Stimulated activated naive CD8-positive, alpha-beta T cell treated with anti-CD3 and anti-CD28 coated beads, Interleukin-15, Interleukin-2, amounts not matched to agents 100 U/mL and 50 U/mL, for 24 hours (primary cell): ENCODE measurements at places on chromosomes 16 and 17.
A peak's percentile ranks its signal among the peaks of the same experiment; 100 is the strongest.

DNA sequence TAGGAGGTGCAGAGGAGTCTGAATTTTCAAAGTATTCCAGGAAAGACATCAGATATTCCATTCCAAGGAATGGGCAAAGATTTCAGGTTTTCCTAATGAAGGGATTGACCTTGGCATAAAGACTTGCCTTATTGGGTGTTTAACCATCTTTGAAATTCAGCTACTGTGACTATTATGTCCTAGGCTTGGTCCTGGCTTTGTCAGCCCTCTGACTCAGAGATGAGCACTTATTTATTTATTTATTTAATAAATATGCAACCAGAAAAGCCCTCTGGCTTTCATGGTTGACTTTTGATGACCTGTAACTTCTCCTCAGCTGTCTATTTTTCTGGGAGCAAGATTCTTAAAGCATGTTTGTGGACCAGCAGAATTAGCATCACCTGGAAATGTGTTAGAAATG, 455.1 kb downstream of the KIF2B start:
- no peak for DNase-seq

DNA sequence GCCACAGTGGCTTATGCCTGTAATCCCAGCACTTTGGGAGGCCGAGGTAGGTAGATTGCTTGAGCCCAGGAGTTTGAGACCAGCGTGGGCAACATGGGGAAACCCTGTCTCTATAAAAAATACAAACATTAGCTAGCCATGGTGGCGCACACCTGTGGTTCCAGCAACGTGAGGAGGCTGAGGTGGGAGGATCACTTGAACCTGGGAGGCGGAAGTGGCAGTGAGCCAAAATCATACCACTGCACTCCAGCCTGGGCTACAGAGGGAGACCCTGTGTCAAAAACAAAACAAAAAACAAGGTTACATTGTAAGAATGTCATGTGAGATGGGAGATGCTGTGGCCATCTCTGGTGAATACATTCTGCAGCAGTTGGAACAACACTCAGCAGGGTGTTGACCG, 13.5 kb downstream of the DUSP14 start:
- DNase-seq: no peak

DNA sequence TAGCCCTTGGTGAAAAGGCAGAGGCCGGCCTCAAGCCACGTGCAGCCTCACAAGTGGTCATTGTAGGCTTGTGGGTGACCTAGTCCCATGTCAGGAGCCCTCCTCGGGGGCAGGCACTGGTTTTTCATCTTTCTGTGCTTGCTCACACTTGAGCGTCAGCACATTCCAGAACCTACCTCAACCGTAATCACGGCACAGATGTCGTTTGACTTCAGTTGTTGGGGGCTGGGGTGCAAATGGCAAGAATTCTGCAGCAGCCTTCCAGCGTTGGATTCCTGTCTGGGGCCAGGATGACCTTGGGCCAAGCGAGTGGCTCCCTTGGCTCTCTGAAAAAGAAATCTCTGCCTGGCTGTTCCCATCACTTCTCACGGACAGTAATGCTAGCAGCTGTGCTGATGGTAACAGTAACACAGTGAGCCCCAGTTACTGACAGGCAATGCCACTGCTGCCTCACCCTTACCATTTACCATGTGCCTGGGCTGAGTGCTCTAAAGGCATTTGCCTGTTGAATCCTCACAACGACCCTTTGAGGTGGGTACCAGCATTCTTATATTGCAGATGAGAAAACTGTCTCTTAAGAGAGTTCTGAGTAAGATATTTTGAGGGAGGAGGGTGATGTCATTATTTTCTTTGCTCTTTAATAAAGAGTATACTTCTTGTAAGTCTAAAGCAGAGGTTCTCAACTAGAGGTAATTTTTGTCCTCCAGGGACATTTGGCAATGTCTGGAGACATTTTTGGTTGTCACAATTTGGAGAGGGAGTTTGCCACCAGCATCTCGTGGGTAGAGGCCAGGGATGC, 46.5 kb downstream of the KSR1 start:
- DNase-seq: no peak

DNA sequence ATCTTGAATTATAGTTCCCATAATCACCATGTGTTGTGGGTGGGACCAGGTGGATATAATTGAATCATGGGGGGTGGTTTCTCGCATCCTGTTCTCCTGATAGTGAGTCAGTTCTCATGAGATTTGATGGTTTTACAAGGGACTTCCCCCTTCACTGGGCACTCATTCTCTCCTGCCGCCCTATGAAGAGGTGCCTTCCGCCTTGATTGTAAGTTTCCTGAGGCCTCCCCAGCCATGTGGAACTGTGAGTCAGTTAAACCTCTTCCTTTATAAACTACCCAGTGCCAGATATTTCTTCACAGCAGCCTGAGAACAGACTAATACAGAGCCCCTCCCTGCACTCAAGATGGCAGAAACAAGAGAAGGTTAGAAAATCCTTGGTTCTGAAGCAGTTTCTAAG, 26.4 kb downstream of the LDAF1 start:
- DNase-seq: peak; percentile 28

DNA sequence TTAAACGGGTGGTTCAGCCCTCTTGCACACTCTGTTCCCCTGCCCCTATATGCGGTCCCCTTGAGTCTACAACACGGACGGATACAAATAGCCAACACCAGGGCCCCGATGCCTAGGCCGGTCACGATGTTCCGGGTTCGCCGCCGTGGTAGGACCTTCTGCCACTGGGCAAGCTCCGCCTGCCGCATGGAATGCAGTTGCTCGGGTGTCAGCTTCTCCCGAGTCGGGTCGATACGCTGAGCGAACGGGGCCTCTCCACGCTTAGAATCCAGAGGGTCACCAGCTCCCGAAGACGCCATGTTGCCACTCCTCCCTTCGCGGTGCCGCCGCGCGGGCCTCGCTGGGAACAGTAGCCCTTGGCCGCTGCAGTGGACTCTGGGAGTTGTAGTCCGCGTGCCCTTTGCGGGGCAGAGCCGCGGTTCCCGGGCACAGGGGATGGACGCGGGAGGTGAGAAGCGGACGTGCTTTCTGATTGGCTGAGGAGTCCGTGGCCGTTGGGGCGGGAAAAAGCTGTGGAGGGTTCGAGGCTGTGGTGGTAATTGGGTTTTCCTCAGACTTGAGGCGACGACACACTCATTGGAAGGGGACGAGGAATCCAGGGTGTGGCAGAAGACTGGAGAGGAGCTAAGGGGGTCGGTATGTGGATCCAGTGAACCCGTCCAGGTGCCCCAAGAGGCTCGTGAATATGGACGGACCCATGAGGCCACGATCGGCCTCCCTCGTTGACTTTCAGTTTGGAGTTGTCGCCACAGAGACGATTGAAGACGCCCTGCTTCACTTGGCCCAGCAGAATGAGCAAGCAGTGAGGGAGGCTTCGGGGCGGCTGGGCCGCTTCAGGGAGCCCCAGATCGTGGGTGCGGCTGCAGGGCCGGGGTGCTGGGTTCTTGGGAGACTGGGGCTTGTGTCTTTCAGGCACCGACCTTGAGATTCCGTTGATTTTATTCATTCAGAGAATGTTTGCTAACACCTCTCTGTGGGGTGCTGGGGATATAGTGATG, at the start of the genes CNTD1 and COA3:
CNTD1 (plus strand) TSS at position 479 of the 998 bp plus-strand sequence; CDS start at position 686, 207 bp downstream.
COA3 (minus strand) TSS at position 322 of the 998 bp plus-strand sequence; CDS start at position 299, 23 bp downstream.
- DNase-seq: peak; percentile 88

DNA sequence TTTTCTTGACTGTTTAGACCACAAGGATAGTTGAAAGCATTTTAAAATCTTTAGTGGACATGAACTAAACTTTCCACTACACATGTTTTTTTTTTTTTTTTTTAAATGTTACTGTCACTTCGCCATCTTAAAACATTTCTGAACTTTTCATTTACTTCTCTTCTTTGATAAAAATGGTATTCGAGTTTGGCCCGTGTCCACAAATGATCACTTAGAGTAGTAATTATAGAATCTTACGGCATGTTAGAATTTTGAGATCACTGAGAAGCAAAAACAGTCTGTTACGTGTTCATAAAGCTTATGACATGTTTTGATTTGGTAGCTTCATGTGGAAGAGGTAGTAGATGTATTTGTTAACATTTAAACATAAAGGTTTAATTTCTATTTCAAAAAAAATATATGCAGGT, 1.1 kb downstream of the NSRP1 start:
- DNase-seq: no peak

DNA sequence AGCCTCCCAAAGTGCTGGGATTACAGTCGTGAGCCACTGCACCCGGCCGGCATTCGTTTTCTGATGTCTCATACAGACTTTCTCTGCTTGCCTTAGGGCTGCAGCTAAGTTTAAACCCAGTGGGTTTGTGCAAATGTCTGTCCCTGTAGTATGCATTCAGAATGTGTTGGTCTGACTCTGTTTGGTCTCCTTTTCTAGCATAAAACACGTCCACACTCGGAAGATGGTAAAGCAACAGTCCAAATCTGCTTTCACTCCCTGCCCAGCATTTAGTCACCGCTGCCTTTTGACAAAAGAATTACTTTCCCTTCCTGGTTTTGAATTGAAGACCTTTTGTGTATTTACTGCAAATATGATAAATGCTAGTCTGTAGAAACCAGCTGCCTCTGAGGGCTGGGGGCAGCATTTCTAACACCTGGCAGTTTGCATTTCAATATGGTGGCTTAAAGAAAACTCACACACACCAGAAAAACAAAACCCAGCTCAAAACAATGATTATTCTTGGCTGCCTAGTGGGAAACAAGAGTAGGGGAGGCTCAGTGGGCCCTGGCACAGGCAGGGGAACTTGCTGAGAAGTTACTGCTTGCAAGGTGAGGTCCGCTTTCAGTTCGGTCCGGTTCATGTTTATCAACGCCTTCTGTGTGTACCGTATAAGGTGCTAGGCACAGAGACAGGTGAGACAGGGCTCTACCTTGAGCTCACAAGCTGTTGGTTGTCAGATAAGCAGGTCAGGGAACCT, 56.9 kb downstream of the MSI2 start:
- DNase-seq: no peak

DNA sequence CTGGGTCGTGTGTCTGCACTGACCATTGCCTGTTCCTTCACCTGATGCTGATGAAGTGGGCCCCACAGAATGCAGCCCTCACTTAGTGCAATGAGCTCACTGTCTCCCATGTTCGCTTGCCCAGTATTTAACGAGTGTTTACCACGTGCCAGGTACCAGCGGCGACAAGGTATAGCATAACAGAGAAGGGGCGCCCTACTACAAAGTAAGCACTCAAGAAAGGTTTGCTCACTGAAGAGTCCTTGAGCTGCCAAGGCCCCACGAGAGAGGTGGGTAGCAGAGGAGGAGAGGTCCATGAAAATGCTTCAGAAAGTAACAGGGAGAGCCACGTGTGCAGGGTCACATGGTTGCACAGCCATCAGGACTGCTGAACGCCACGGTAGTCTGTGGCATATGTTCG, 230.0 kb downstream of the NTN1 start:
- DNase-seq: no peak

- no peak for DNase-seq
These were observed 53.8 kb downstream of the MYO18A start for GRCh38 chr17:29126268-29126930.

- DNase-seq: no peak
These were observed 7.3 kb upstream of the CMTM3 start for GRCh38 chr16:66596986-66597848.

DNA sequence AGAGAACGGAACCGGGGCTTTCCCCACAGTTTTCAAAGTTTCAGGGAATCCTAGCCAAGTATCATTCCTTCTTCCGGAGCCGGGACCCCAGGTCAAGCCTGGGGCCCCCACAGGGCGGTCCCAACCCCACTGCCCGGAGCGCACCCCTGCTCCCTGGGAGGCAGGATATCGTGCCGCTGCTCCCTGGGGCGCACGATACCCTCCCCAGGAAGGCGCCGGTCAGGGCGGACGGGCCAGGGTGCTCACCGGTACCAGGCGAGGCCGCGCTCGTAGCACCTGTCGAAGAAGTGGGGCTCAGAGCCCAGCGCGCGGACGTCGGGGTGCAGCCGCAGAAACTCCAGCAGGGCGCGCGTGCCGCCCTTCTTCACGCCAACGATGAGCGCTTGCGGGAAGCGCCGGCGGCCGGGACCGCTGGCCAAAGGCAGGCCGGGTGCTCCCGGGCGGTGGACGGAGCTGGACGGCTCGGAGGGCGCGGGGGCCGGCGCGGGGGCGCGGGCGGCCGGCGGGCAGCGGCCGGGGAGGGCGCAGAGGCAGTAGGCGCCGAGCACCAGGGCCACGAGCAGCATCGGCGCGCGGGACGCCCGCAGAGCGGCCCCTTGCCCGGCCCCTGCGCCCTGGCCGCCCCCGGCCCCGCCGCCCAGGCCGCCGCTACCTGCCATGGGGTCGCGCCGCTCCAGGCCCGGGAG, 407 bp downstream of the HS3ST6 start:
- DNase-seq: no peak

DNA sequence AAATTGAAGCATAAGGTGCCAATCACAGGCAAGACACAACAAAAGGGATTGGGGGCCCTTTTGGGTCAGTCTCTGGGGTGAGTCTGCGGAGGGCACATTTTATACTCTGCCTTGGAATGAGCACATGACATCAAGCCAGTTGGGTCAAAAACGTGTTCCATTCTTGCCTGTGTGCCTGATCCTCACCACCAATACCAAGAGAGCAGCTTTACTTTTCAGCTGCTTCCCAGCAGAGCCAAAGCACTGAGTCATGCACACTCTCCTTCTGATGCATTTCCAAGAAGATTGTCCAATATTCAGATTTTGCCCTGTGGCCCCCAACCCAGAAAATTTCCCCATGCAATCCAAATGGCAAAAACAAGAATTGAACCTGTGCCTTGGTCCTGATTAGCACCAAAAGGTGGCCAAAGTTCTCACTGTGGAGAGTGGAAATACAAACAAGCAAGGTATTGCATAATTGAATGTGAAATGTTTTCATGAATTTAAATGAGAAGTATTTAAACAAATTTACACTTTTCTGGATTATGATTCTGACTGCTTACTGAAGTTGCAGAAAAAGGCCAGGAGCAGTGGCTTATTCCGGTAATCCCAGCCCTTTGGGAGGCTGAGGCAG, 217.8 kb upstream of the SOX9 start:
- no peak for DNase-seq

GRCh38 chr17:48043176-48043575, 5.0 kb upstream of the NFE2L1 start:
- no peak for DNase-seq

GRCh38 chr16:84059111-84059510, 16.5 kb upstream of the SLC38A8 start:
- no peak for DNase-seq

DNA sequence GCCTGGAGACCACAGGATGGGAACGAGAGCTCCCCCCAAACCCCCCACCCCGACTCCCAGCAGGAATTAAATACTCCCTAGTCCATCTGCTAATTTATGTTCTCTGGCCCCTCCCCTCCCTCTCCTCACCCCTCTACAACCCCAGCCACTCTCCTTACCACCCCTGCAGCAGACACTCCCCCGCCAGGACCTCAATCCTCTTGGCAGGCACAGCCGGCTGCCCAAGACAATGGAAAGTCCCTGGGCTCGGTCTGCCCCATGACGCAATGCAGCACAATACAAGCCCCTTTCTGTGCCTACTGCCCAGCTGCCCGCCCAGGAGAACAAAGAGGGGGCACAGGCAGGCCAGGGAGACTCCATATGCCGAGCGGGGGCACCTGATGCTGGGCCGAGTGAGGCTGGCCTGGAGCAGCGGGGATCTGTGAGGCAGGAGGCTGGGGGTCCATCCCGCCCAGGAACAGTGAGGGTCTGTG, 30.3 kb upstream of the CDC42EP4 start:
- no peak for DNase-seq
